ENCODE measurements at places on chromosomes 12 and 14.

- DNase-seq, result no peak
Observed at GRCh38 chr14:77554816-77555599, 56.4 kb upstream of the ISM2 start.

- DNase-seq, result no peak
Observed at GRCh38 chr14:56085471-56085870, 32.7 kb upstream of the PELI2 start.

GRCh38 chr12:116400636-116401372 lies 123.3 kb upstream of the MED13L start:
- DNase-seq, result no peak

- DNase-seq, result no peak
Observed at GRCh38 chr14:43168371-43168925, 1338.6 kb downstream of the FSCB start.

DNA sequence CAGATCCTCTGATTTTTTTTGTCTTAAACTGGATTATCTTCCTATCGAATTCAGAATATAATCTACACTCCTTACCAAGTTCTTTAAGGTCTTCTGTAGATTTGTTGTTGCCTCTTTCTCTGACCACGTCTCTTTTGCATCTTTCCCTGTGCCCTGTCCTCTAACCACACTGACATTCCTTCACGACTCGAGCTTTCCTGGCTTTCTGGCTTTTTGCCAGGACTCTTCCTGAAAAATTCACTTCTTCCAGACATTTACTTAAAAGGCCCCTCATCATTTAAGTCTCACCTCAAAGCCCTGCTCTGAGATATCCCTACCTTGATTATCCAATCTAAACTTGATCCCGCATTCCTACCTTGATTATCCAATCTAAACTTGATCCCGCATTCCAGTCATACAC lies 422.3 kb upstream of the DCN start:
- DNase-seq, result no peak

GRCh38 chr14:89466484-89466883 lies 49.5 kb upstream of the FOXN3 start:
- DNase-seq, result no peak

GRCh38 chr12:77019920-77020319 lies 45.4 kb downstream of the E2F7 start:
- DNase-seq, result no peak

DNA sequence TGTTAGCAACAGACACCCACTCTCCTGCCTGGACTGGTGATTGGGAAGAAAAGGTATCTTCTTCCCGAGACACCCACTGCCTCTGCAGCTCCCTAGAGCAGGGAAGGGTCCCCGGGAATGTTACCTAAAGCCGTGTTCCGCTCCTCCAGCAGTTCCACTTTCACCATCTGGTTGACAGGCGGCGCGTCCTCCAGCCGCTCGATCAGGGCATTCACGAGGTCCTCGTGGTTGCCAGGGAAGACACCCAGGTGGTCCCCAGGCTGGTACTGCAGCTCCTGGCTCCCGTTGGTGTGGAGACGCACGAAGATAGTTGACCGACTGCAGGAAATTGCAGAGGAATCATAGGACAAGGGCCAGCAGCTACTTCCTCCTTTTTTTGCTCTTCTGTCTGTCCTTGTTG lies 44.2 kb upstream of the FBXO21 start:
- no peak for DNase-seq

DNA sequence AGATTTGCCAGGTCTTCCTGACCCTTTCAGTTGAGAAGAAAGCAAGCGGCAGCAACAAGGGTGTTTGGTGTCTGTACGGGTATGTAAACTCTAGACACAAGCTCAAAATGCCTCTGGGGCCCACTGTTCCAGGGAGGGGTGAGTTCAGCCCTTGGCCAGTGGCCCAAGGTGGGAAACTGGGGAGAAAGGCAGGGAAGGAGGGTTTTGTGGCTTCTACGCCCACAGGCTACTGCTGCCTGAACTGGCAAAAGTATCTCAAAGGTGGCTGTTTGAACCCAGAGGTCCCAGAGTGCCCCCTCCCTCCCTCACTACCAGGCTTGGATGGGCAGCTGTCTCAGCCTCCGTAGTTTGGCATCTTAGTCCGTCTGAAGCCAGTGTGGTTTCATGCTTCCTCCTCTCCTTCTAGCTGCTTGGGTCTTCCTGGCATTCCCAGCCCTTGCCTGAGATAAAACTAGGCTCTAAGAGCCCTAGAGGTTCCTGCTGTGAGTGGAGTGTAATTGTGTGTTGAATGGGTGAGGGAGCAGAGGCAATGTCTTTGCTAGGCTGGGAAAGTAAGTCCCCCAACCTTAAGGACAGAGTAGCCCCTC lies 5.5 kb downstream of the HOXC5 start:
- peak; percentile 59 for DNase-seq

GRCh38 chr12:112116232-112117060 lies 7.9 kb upstream of the NAA25 start:
- DNase-seq, result peak; percentile 60

GRCh38 chr12:88122666-88123065 lies 19.2 kb downstream of the CEP290 start:
- DNase-seq, result no peak

- DNase-seq, result no peak
Observed at GRCh38 chr14:99602054-99602787, 1.8 kb downstream of the CCDC85C start.

GRCh38 chr12:8493084-8493483 lies 20.2 kb upstream of the CLEC4D start:
- DNase-seq, result peak; percentile 31

DNA sequence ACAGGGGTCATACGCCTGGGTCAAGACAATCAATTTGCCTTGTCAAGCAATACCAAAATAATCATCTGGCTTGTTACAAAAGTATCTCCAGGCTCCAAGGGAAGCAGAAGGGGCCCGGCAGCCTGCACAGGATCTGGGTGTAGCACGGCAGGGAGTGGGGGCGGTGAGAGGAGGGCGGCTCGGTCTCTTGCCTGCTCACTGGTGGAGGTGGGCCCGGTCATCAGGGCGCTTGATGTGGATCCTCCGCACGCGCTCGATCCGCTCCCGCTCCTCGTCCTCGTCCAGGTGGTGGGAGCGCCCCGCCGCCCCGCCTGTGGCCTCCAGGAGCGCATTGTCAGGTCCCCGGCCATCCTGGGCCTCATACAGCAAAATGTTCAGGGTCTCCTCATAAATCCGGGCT lies 25.7 kb downstream of the KCTD10 start:
- no peak for DNase-seq

- no peak for DNase-seq
Observed at GRCh38 chr14:76698631-76699030, 62.6 kb upstream of the VASH1 start.

DNA sequence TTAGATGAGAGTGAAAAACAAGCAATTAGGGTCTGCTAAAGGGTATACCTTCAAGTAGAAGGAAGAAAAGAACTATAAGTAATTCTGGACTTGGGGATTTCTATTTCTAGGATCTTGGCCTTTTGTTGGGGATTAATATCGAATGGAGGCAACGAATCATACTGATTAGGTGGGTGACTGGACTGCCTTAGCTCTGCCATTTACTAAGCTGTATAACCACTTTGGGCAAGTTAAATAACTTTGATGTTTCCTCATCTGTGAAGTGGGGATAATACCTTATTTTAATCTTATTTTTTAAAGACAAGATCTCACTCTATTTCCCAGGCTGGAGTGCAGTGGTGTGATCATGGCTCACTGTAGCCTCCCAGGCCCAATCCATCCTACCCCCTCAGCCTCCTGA lies 6.6 kb downstream of the IKBIP start:
- DNase-seq, result no peak

GRCh38 chr14:35335388-35336092 lies 43.4 kb downstream of the PSMA6 start:
- no peak for DNase-seq

- no peak for DNase-seq
Observed at GRCh38 chr14:49559979-49560768, 26.0 kb downstream of the RPS29 start.

- DNase-seq, result peak; percentile 85
Observed at GRCh38 chr14:59464486-59465315, 479 bp downstream of the GPR135 start.

- no peak for DNase-seq
Observed at GRCh38 chr12:53950789-53951576, 3.7 kb upstream of the HOXC12 start.

GRCh38 chr14:75151851-75152250 lies 24.6 kb downstream of the TMED10 start:
- no peak for DNase-seq

GRCh38 chr12:92290886-92291285 lies 145.2 kb upstream of the BTG1 start:
- no peak for DNase-seq

DNA sequence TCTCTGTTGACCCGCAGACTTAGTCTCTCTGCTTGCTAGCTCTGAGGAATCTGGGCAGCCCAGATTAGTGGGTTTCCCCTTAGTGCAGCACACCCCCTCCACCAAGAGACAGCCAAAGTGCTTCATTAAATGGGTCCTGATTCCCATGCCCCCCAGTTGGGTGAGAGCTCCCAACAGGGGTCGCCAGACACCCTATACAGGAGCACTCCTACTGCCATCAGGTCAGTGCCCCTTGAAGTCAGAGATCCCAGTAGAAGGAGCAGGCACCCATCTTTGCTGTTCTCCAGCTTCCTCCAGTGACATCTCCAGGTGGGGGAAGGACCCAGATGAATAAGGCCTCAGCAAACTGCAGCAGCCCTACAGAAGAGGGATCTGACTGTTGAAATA lies 36.7 kb upstream of the C14orf132 start:
- no peak for DNase-seq

DNA sequence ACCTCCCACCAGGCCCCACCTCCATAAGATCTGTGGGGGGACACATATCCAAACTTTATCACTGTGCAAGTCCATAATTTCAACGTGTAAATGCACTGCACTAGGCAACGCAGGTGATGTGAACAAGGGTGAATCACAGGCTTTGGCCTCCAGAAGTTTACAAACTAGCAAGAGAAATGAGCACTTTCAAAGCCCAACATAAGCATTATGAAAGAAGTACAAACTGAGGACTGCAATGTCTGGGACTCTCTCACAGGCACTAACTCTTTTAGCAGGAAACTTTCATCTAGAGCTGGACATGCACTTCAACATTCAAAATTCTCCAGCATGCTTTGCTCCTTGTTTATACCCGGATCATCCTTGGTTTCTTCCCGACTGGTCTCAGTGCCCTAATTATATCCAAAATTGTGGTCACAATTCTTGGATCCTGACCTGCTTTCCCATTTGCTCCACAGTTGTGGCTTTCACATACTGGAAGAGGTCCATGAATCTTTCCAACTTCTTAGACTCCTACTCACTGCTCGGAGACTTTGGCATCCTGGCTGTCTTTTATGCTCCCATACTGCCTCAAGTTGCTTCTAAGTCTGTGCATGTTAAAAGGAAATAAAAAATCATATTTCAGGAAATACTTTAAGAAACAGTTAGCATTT lies 44.9 kb upstream of the STRAP start:
- peak; percentile 63 for DNase-seq

GRCh38 chr12:50530532-50530931 lies 25.7 kb downstream of the DIP2B start:
- DNase-seq, result no peak

DNA sequence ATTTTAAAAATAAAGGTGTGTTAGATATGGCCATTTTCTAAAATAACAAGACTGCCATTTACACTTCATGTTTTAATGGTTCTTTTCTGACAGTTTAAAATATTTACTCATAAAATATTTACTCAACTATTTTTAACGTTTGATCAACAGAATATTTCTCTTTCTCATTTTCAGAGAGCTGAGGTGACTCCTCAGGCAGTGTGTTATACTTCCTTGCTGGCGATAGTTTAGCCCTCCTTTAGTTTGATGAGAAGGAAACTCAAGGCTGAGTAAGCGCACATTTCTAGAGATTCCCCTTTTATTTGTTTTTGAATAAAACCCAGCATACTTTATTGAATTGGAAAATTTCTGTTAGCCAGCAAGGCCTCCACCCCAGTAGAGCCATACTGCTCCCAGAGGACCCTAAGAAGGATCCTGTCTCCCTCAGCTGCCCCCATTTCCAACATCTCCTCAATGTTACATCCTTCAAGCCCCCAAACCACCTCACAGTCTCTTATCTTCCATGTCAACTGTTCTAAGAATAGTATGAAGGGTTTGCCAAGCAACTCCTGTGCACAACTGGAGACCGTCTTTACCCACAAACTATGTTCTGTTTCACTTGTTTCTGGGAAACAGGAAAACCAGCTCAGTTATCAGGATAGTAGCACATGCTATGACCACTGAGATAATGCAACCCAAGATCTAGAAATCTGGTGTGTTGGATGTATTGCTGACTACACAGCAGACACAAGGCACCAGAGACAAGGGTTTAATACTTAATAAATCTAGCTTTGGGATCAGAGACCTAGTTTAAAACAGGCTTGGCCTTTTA lies 129.5 kb downstream of the STXBP6 start:
- DNase-seq, result no peak

GRCh38 chr14:72284176-72284575 lies 351.9 kb downstream of the RGS6 start:
- DNase-seq, result no peak

- DNase-seq, result no peak
Observed at GRCh38 chr12:119020406-119021360, 39.3 kb downstream of the SRRM4 start.

DNA sequence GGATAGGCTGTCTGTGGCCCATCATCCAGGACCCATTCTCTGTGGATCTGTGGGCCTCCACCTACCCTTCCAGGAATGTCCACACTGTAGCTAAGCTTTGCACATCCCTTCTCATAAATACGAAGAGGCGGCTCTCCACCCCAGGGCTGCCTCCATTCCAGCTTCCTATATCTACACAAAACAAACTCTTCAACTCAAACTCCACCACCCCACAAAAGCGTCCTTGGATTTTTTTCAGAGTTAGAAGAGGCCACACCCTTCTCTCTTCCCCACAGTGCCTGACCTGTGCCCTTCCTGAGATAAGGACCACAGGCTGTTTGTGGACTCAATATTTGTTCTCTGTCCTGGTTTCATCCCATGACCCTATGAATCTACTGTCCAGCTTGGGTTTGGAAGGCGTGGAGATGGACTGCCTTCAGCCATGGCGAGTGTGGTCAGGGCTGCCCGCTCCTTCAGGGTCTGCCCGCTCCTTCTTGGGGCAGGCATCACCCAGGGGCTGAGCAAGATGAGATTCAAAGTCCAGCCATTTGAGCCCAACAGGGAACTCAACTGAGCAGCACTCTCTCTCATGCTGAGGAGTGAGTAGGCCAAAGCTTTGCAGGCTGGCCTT lies 13.0 kb upstream of the SERPINA12 start:
- no peak for DNase-seq
